ENCODE measurements at places on chromosomes 6 and 20. TPM values are rescaled to one million over a fixed set of nuclear protein-coding genes. Genes with fewer than 3 reads are reported as not detected.

The BPIFA1 gene
- total RNA-seq: not detected

The TSPYL4 gene
- total RNA-seq: 12.8 TPM

The ARMH2 gene
- not detected for total RNA-seq

The PLCB4 gene
- total RNA-seq: 0.79 TPM

The EDN1 gene
- total RNA-seq: 5.2 TPM

The POU5F1 gene
- total RNA-seq: 0.13 TPM

The CRISP3 gene
- not detected for total RNA-seq

The SDC4 gene
- 89.0 TPM for total RNA-seq

The PSMB8 gene
- total RNA-seq: 65.9 TPM

The HLA-G gene
- not detected for total RNA-seq

The HLA-DQB1 gene
- total RNA-seq: not detected

The DSP gene
- 0.25 TPM for total RNA-seq

The SPDEF gene
- under 0.01 TPM for total RNA-seq

Measured in aortic smooth muscle cell (primary cell).